ENCODE measurements at places on chromosomes 1 and 21.

GRCh38 chr1:23756676-23757075 is 13.4 kb downstream of the ELOA start:
- DNase-seq: no peak

- DNase-seq: no peak
Observed at GRCh38 chr1:223725578-223725977, 13.2 kb downstream of the CAPN2 start.

- no peak for DNase-seq
Observed at GRCh38 chr1:28411656-28412055, 42.1 kb downstream of the PHACTR4 start.

- no peak for DNase-seq
Observed at GRCh38 chr21:41345934-41346685, 15.7 kb upstream of the MX2 start.

GRCh38 chr1:26277719-26278118 is 2.2 kb upstream of the SH3BGRL3 start:
- DNase-seq: no peak

DNA sequence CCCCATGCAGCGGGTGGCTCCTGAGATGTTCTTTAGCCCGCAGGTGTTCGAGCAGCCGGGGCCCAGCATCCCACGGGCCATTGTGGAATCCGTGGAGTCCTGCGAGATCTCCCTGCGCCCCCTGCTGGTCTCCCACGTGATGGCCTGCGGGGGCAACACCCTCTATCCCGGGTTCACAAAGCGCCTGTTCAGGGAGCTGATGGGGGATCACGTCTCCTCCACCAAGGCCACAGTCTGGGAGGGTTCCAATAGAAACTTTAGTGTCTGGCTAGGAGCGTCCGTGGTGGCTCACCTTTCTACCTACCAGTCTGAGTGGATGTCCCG is 71.0 kb downstream of the ACTL8 start:
- no peak for DNase-seq

- DNase-seq: no peak
Observed at GRCh38 chr1:20472860-20473711, 12.9 kb downstream of the CAMK2N1 start.

DNA sequence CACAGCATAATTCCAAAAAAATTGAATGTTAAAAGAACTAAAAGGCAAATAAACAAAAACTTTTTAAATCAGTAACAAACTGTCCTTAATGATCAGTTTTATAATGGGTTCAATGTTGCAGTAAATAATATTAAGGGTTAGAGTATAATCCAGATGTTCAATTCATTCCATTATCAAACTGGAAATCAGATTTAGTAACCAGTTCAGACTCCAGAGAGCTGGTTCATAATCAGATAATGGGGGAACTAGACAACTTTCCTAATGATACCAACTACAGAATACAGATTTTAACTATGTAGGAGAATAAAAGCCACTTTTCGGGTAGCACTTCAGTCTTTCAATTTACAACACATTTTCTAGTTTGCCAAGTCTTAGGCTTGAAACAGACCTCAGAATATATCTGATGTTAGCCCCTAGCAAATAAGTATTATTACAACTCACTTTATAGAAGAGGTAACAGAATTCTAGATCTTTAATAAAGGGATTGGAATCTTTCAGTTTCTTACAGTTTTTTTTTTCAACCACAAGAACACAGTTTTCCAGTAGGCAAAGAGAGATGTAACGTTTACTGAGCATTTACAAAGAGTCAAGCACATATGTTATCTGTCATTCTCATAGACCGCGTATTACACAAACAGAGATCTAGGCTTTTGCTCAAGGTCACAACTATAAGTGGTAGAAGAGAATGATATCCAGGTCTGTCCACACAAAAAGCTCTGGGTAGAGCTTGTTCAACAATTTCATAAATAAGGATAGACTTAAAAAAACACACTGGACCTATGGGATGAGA is 1.9 kb upstream of the DCAF6 start:
- DNase-seq: no peak

- DNase-seq: no peak
Observed at GRCh38 chr1:161941726-161942436, 81.8 kb downstream of the OLFML2B start.

GRCh38 chr21:41317063-41317392 is 427 bp downstream of the FAM3B start:
- no peak for DNase-seq

DNA sequence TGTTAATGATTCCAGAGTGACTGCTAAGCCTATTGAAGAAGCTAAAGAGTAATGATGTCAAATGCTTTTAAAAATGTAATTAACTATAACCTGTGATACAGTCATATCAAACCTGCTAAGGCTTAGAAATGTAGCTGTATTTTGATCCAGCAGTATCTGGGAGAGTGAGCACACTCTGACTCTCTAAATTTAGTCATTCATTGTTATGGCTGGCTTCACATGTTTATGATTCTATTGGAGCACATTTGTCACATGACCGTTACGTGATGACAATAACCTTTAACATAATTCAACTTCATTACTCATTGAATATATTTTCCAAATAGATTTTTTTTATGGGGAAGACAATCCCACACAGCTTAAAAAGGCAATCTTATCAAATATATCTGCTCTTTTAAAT is 587.1 kb downstream of the LMO4 start:
- DNase-seq: no peak

GRCh38 chr1:201220388-201220715 is 29.7 kb downstream of the IGFN1 start:
- no peak for DNase-seq

DNA sequence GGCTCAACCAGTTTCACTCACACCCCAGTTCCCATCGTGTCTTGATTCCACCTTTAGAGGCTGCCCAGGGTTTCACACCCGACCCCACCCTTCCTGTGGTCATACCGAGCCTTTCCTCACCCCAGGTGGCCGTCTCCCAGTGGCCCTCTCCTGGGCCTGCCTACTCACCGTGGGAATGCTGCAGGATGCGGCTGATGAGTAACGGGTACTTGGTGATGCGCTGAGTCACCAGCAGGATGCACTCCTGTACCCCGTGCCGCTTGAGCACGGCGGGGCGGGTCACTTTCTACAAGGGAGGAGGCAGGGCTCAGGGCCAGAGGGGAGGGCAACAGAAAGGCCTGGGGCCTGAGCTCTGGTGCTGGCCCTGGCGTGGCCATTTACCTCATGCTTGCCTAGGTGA is 16.4 kb downstream of the ARHGEF2 start:
- DNase-seq: no peak

DNA sequence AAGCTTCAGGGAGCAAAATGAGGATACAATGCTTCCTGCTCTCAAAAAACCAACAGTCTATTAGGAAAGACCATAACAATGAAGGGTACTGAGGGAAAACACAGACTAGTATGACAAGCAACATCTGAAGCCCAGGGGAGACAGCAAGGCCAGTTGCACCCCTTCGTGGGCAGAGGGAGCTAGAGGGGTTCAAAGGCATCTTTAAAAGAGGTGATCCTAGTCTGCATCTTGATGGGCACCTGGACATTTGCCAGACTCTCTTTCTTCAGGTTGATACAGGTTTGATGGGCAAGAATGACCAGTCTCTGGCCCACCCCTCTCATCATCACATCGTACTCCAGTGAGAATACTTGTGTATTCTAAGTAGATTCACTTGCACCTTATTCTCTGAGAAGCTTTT is 177.7 kb downstream of the VAV3 start:
- no peak for DNase-seq

GRCh38 chr1:83909687-83910086 is 89.2 kb downstream of the TTLL7 start:
- DNase-seq: no peak

DNA sequence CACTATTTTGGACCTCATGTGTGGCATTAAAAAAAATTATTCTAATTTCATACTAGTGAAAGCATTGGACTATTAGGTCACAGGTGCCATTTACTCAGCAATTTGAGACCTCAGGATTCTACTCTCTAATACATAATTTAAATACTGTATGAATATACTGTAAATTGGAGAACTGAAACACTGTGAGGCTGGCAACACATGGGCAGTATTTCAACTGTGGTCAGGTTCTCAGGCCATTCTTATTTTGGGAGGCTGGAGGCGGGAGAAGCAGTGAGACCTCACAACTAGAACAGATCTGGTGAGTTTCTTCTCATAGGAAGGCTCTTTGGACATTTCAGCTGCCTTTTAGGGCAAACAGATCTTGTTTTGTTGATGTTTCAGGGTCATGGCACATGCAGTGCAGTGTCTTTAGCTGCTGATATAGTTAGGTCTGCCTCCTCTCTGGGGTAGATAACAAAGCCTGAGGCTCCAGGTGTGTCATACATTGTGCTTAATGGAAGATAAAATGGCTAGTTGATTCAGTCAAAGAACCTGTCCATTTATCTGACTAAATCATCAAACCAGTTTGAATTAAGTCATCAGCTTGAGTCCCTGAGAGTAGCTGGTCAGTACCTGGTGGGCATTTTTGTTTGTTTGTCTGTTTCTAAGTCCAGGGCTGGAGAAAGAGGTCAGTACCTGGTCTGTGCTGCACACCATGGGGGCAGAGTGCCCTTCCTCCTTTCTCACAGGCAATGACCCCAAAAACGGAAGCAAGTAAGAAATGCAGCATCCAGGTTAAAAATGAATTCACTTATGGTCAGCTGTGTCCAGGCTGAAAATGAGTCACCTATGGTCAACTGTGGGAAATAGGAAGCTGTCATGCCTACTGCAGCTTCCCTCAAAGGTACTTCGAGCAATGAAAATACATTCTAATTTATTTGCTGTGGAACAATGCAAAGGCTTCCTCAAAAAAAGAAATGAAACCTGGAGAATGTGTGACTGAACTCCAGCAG is 216.2 kb downstream of the SDCCAG8 start:
- peak; percentile 8 for DNase-seq

GRCh38 chr1:43518935-43519686 is 11.6 kb upstream of the PTPRF start:
- DNase-seq: no peak

DNA sequence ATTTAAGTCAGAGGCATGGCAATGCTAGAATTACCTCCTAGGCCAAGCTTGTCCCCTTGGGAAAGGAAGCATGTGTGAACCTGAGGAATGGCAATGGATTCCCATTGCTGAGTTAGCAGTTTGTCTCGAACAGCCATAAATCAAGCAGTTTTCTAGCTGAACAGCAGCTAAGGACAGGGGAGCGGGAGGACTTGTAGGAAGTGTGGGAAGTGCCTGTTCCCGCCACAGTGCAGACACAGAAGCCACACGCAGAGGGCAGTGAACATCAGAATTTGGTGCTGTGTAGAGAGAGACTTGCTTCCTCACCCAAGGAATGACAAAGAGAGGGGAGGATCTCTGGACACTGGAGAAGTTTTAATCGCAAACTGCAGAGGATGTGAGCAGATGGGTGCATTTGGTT is 3.8 kb downstream of the PHGDH start:
- no peak for DNase-seq

GRCh38 chr1:234295068-234295467 is 78.2 kb upstream of the COA6 start:
- DNase-seq: no peak

DNA sequence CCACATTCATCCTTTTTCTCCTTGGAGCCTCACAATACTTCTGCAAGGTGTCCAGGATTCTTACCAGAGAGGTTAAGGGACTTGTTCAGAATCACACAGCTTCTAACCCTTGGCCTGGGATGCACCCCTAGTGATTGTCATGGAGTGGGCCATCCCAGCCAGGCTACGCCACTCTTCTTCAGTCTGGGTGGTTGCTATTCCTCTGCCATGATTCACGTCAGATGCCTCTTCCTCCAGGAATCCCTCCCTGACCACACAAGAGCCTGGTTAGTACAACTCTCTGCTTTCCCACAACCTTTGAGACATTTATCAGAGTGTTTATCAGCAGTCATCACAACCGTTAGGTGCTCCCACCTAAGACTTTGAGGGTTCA is 121.8 kb downstream of the EPHB2 start:
- no peak for DNase-seq

- DNase-seq: no peak
Observed at GRCh38 chr1:97505816-97506215, 415.0 kb downstream of the DPYD start.

GRCh38 chr21:43012596-43012995 is 38.2 kb downstream of the PKNOX1 start:
- no peak for DNase-seq

DNA sequence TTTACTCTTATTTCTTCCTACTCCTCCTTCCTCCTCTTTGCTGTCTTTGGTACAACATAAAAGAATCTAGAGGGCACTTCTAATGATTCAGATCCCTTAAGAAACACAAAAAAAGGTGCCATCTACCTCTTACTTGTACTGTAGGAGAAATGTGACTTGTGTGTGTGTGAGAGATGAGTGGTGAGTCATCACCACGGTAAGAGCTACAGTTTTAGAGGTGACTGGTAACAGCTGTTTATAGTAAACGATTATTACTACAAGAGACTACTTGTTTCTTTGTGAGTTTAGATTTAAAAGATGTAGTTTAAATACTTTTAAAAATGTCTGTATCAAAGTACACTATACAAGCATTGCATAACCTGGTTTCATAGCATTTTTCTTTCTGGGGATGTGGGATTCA is 40.4 kb downstream of the SLC35D1 start:
- DNase-seq: no peak

- no peak for DNase-seq
Observed at GRCh38 chr1:195097316-195097715, 1510.9 kb downstream of the KCNT2 start.

GRCh38 chr1:168835791-168836190 is 106.8 kb upstream of the DPT start:
- no peak for DNase-seq

DNA sequence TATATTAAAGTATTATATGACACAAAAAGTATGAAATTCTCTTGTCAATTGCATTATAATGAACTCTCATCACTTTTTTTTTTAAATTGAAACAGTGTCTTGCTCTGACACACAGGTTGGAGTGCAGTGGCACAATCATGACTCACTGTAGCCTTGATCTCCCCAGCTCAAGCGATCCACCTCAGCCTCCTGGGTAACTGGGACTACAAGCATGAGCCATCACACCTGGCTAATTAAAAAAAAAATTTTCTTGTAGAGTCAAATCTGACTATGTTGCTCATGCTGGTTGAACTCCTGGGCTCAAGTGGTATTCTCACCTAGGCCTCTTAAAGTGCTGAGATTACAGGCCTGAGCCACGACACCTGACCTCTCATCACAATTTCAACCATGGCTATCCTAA is 259.3 kb downstream of the S1PR1 start:
- DNase-seq: no peak

GRCh38 chr1:26404641-26405040 is 6.0 kb upstream of the LIN28A start:
- DNase-seq: peak; percentile 68

- DNase-seq: no peak
Observed at GRCh38 chr1:33007190-33008050, 29.3 kb downstream of the AK2 start.

All from NCI-H774 (cell line).